ENCODE measurements at places on chromosomes 13 and 19.

- no peak for DNase-seq
Measured at GRCh38 chr19:45972081-45972946, 1.4 kb downstream of the NOVA2 start.

DNA sequence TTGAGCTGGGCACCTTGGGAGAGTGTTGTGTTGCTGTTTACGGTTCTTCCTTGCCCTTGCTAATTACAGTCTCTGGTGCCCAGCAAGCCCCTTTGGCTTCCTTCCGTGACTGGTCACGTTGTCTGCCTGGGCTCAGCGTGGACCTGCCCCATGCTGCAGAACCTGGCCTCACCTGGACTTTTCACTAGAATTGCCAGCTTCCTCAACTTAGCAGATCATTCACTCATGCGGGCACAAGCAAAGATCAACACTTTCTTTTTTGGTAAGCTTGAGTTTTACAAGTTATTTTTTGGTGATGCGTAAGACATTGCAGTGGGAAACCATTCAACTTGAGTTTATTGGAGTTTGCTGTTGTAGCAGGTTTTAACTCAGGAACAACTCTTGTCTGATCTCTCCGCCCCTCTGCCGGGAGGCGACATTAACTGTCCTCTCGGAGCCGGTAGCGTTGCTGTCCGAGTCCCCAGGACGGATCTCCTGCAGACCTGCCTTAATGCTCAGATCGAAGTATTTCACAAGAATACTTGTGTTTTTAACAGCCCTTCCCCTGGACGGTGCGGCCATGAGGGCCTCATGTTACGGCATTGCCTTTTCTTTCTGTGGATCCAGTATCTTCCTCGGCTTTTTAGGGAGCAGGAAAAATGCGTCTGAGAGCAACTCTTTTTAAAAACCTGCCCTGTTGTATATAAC lies 15.7 kb upstream of the TEX29 start:
- DNase-seq, result no peak

- no peak for DNase-seq
Measured at GRCh38 chr13:24050292-24050711, 110.2 kb upstream of the SPATA13 start.

GRCh38 chr19:40331052-40331451 lies 17.1 kb downstream of the C19orf47 start:
- DNase-seq, result no peak

- no peak for DNase-seq
Measured at GRCh38 chr13:110073982-110074381, 233.0 kb downstream of the COL4A1 start.

DNA sequence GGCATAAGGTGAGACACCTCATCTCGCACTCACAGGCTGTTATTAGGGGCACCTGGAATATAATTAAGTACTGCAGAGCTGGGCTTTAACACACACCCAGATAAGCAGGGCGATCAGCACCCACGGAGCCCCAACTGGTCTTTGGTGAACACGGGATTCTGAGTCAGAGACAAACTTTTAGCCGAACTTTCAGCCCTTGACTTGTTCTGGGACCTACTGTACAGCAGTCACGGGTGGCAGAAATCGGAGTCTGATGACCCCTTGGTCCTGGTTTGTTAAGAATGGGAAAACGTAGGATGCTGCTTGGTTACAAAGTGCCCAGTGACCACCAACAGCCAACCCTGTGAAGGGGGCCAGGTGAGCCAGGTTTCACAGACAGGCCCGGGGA lies 9.0 kb downstream of the SH3GL1 start:
- no peak for DNase-seq

All from esophagus muscularis mucosa (tissue), 4 donors.